Memory B cell (primary cell): ENCODE measurements at places on chromosomes 13 and 19.

- no peaks in the 10 kb centered on the region for H3K36me3 ChIP-seq
- no peaks in the 10 kb centered on the region for H3K4me1 ChIP-seq
- H3K27ac ChIP-seq = no peak overlapping the region
- no peaks in the 10 kb centered on the region for H3K27me3 ChIP-seq
- DNase-seq = no peak
Observed at GRCh38 chr13:42597505-42597904, 23.6 kb downstream of the TNFSF11 start.

DNA sequence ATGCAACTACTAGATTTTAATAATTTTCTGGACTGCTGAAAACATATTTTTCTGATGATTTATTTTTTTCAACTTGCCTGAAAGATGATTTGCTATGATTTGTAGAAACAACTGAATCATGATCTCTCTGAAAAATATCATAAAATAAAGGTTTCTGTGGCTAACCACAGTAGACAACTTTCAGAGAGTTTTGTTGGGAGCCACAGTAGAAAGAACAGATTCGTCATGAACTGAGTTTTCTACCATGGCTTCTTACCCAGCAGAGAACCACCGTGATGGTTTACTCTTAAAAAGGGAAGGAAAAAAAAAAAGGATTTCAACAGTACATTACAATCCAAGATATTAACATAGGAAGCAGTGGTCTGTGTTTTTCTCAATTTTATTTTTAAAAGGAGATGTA, 18.0 kb downstream of the ZAR1L start:
- H3K36me3 ChIP-seq = no peaks in the 10 kb centered on the region
- H3K4me3 ChIP-seq = no peak overlapping the region
- H3K27ac ChIP-seq = no peak overlapping the region
- peaks cover 7% of the 10 kb centered on the region for H3K27me3 ChIP-seq
- H3K4me1 ChIP-seq = no peaks in the 10 kb centered on the region

- no peaks in the 10 kb centered on the region for H3K27me3 ChIP-seq
- H3K27ac ChIP-seq = no peak overlapping the region
- no peak for DNase-seq
- H3K36me3 ChIP-seq = peaks cover 7% of the 10 kb centered on the region
- peaks cover 26% of the 10 kb centered on the region for H3K4me1 ChIP-seq
Observed at GRCh38 chr13:114106991-114107685, 25.3 kb downstream of the RASA3 start.

DNA sequence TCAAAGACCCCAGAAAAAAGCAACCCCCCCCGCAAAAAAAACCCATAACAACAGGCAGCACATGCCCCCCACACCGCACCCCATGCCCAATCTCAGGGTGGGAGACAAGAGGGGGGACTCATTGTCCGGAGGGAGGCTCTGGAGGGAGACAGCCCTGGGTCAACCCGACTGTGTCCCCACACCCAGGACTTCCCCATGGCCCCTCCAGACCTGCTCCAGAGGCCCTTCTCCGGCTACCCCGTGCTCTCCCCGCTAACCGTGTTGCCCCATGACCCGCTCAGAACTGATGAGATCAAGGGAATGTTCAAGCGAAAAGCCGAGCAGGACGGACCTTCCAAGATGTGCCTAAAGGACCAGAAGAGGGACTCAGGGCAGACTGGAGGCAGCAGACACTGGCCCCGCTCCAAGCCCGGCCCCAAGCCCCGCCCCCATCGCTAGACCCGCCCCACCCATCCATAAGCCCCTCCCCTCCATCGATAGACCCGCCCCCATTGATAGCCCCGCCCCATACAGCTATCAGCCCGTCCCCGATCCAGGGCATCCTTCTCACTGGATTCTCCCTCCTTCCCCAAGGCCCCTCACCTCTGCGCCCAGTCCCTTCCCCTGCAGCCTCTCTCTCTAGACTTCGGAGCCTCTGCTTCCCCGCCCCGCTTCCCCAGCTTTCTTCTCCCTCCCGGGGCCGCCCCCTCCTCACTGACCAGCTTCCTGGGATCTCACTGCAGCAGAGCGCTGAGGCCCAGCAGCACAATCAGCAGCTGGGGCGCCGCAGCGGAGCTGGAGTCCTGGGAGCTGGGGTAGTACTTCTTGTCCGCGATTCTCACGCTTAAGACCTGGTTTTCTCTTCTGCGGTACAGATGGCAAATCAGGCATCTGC, 2.2 kb downstream of the BST2 start:
- H3K4me3 ChIP-seq = peak overlapping the region; percentile 46
- H3K36me3 ChIP-seq = peaks cover 12% of the 10 kb centered on the region
- peaks cover 25% of the 10 kb centered on the region for H3K4me1 ChIP-seq
- H3K27me3 ChIP-seq = no peaks in the 10 kb centered on the region
- peak overlapping the region; percentile 53 for H3K27ac ChIP-seq

DNA sequence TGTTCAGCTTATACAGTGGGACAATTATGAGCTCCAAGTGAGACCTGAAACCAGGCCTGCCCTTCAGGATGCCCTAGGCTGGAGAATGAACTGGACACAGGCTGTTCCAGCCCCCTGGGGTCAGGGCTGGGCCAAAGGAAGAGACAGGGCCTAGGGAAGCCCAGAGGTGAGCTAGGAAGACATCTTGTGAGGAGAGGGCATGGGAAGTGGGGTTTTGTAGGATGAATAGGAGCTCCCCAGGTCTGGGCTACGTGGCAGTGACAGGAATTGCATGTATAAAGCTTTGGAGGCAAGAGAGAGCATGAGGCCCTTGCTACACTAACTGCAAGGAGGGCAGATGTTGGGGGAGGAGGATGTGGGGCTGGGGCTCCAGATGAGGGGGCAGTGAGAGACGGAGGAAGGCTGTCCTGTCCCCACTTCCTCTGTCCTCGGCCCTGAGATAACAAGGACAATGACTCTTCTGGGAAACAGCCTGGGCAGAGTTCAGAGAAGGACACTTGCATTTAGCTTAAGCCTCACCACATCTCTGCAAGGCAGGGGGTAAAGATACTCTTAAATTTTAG, 1.5 kb upstream of the TBXA2R start:
- H3K27me3 ChIP-seq = peaks cover 9% of the 10 kb centered on the region
- H3K36me3 ChIP-seq = peaks cover 4% of the 10 kb centered on the region
- peaks cover 10% of the 10 kb centered on the region for H3K4me1 ChIP-seq

- H3K4me1 ChIP-seq = peaks cover 5% of the 10 kb centered on the region
- no peak for DNase-seq
- no peak overlapping the region for H3K4me3 ChIP-seq
- no peaks in the 10 kb centered on the region for H3K36me3 ChIP-seq
Observed at GRCh38 chr19:262125-262524, 29.1 kb downstream of the PLPP2 start.

DNA sequence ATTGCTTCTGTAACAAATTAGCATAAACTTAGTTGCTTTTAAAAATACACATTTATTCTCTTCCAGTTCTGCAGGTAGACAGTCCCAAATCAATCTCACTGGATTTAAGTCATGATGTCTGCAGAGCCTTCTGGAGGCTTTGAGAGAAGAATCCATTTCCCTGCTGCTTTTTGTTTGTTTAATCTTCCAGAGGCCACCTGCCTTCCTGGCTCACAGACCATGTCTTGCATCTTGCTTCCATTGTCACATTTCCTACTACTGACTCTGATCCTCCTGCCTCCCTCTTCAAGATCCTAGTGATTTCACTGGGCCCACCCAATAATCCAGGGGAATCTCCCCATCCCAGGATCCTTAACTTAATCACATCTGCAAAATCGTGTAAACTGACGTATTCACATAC, 473.3 kb downstream of the ITGBL1 start:
- no peak overlapping the region for H3K4me3 ChIP-seq
- no peaks in the 10 kb centered on the region for H3K4me1 ChIP-seq
- no peaks in the 10 kb centered on the region for H3K36me3 ChIP-seq
- no peak for DNase-seq
- H3K27ac ChIP-seq = no peak overlapping the region
- peaks cover 3% of the 10 kb centered on the region for H3K27me3 ChIP-seq

- H3K4me3 ChIP-seq = no peak overlapping the region
- peaks cover 11% of the 10 kb centered on the region for H3K36me3 ChIP-seq
- peaks cover 33% of the 10 kb centered on the region for H3K4me1 ChIP-seq
- peak overlapping the region; percentile 71 for H3K27ac ChIP-seq
Observed at GRCh38 chr19:55113570-55114039, 3.8 kb downstream of the PPP1R12C start.

DNA sequence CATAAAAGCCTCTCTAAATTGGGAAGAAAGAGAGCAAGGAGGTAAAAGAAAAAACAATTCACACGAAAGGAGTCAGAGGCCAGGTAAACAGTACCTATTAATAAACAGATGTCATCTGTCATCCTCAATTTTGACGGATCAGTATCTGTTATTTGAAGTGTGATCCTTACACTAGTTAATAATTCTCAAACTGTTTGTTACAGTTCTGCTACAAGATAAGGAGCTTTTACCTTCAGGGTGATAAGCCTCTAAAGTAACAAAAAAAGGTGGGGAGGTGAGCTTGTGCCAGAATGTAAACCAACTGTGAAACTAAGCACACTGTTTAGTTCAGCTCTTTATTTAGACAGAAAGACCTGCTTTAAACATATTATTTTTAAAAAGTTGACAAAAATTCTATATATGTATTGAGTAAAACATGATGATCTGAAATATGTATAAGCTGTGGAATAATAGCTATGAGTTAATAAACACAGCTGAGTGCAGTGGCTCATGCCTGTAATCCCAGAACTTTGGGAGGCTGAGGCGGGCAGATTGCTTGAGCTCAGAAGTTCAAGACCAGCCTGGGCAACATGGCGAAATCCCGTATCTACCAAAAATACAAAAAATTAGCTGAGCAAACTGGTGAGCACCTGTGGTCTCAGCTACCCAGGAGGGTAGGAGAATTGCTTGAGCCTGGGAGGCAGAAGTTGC, 48.4 kb upstream of the EBPL start:
- H3K4me1 ChIP-seq = no peaks in the 10 kb centered on the region
- H3K36me3 ChIP-seq = peaks cover 13% of the 10 kb centered on the region
- no peak overlapping the region for H3K4me3 ChIP-seq
- no peaks in the 10 kb centered on the region for H3K27me3 ChIP-seq
- no peak overlapping the region for H3K27ac ChIP-seq

DNA sequence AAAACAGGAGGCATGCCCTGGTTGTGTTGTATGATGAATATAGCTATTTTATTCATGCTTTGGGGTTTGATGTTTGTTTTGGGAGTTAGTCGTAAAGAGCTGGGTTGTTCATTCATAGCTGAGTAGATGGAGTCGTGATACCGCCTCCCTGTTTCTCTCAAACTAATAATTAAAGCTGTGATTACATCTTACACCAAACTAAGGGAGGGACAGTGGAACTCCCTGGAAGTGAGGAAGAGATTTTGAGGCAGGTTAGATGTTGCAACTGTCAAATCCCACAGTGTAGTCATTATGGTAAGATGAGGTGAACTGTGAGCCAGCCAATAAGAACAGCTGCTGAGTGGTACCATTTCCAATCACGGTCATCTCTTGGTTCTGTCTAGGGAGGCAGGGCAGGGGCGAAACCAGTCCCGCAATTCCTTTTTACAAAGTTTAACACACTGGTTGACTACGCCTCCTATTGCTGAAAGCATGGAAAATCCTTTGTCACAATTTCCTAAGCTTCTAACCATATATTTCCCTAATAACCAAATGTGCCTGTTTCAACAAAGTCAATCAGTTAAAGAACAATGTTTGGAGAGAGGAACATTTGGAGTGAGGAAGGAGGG, 207.6 kb upstream of the SERP2 start:
- H3K27ac ChIP-seq = no peak overlapping the region
- DNase-seq = no peak
- peaks cover 4% of the 10 kb centered on the region for H3K27me3 ChIP-seq
- no peak overlapping the region for H3K4me3 ChIP-seq
- no peaks in the 10 kb centered on the region for H3K36me3 ChIP-seq
- H3K4me1 ChIP-seq = no peaks in the 10 kb centered on the region
